ENCODE measurements at places on chromosomes 11 and 22. TPM values are rescaled to one million over a fixed set of nuclear protein-coding genes. Genes with fewer than 3 reads are reported as not detected.
A peak's percentile ranks its signal among the peaks of the same experiment; 100 is the strongest.

The OR52I2 gene
- not detected for total RNA-seq

The IL18BP gene
- 19.0 TPM for total RNA-seq

DNA sequence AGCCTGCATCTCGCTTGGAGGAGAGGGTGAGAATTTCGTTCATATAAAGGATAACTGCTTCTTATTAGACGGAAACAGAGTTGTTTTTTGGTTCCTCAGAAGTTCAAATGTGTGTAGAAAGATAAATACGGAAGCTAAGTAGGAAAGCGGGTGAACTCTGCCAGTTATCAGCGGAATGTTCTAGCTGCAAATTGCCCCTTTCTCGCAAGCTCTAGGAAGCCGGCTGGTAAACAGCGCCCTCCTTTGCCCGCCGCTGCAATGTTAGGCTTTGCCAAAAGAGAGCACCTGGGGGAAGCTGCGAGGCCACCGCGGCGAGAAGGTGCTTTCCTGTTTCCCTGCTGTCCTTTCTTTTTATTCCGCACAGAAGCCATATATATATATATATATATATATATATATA lies 67.0 kb downstream of the IGLL5 start:
- peak; percentile 30 for DNase-seq

- no peak for DNase-seq
These were observed 66.7 kb upstream of the CLTCL1 start for GRCh38 chr22:19358195-19358594.

The FXYD2 gene
- total RNA-seq: 3.7 TPM

The BLID gene
- total RNA-seq: not detected

The CDC45 gene
- 144 TPM for total RNA-seq

- DNase-seq: peak; percentile 94
These were observed at the start of gene IGSF9B for GRCh38 chr11:133956650-133957633. TSS of gene IGSF9B (minus strand) at chr11:133956968. CDS start at chr11:133956754, 214 bp downstream.

The SMTNL1 gene
- total RNA-seq: not detected

The OR4D5 gene
- not detected for total RNA-seq

GRCh38 chr11:816433-816779 lies 2.3 kb upstream of the PNPLA2 start:
- DNase-seq: no peak

DNA sequence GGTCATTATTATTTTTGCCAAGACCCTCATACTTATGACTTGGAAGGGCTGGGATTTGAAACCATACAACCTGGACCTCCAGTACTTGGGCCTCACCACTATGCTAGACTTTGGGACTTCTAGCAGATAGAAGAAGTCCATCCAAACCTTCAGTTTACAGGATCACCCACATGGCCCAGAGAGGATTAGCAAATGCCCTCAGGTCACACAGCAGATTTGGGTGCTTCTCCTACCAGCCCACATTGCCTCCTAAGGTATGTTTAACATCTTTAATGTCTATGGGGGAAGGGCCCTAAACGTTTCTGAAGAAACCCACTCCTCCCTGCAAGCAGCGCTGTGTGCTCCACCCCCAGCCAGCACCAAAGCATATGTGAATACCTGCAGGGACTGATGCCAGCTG lies 17.5 kb upstream of the GCAT start:
- no peak for DNase-seq

The CADM1 gene
- total RNA-seq: 2.1 TPM

- no peak for DNase-seq
These were observed 1.9 kb downstream of the ACR start for GRCh38 chr22:50739894-50740293.

DNA sequence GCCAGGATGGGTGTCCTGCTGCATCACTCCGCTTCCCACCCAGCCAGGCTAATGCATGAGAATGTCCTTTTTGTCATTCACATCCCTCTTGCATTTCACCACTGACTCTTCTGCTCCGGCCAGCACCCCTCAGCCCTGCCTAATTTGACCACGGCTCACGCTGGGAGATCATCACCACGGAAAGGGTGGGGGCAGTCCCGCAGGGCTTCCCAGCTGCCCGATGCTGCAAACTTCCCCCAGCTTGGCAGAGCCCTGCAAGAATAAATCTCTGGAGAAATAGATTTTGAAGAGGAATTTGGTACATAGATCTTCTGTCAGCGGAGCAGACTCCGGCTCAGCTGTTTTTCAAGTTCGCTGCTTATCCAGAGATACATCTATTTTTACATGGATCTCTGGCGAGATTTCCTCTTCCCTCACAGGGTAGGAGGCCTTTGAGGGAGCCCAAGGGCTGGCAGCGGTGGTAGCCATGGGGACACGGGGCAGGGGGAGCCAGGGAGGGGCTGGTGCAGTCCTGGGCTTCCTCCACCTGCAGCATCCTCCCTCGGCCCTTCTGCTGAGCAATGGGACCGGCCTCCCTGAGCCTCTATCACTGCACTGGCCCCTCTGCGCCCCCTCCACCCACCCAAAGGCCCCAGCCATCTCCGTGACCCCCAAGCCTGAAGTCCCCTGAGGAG lies 62.6 kb downstream of the BUD13 start:
- no peak for DNase-seq

The SCGB2A2 gene
- total RNA-seq: not detected

DNA sequence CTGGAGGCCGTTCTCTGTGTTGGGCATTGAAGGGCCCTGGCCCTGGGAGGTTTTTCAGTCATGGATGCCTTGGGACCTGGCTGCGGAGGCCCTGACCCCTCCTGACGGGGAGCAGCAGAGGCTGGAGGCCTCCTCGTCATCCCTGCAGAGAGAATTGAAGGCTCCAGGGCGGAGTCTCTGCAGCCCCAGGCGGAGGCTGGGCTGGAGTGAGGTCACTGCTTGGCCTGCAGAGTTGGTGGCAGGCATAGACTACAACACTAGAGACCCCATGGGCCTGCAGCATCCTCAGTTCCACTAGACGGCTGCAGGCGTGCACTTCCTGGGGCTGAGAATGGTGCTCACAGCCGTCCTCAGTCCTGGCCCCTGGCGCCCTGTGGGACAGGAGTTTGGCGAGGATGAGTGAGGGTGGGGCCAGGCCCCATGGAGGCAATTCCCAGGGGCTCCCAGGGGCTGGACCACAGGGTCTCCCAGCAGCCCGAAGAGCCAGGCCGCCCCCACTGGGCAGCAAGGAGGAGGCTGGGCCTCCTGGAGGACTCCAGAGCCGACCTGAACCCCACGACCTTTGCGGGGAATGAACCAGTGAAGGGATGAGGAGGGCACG lies 1194.9 kb downstream of the BRD1 start:
- DNase-seq: no peak

- no peak for DNase-seq
These were observed 4.7 kb upstream of the TTC36 start for GRCh38 chr11:118522571-118523072.

The DMC1 gene
- 25.1 TPM for total RNA-seq

Measured in activated T-cell treated with anti-CD3 and anti-CD28 coated beads, Interleukin-2, amount 50 U/mL, for 72 hours (primary cell).